NCI-H2081 (cell line): ENCODE measurements at places on chromosomes 16 and 17.

DNA sequence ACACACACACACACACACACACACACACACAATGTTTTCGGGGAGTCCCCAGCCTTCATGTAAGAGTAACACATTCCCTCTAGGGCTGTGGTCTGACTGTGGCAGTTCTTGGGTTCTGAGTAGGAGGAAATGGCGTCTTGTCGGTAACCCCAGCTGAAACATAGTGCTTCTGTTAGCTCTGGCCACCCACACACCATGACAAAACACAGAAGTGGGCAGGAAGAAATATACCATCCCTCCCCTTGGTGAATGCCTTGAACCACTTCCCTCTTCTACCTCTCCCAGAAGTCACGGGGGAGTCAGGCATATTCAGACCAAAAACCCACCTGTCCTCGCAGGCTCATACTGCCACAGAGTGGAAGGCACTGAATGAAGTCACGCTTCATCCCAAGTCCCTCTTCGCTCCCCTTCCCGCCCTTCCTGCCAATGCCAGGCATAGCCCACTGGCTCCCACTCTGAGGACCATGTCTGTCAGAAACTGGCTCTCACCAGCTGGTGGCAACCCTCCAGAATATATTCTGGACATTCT is 11.5 kb downstream of the SLC35B1 start:
- no peak for DNase-seq

DNA sequence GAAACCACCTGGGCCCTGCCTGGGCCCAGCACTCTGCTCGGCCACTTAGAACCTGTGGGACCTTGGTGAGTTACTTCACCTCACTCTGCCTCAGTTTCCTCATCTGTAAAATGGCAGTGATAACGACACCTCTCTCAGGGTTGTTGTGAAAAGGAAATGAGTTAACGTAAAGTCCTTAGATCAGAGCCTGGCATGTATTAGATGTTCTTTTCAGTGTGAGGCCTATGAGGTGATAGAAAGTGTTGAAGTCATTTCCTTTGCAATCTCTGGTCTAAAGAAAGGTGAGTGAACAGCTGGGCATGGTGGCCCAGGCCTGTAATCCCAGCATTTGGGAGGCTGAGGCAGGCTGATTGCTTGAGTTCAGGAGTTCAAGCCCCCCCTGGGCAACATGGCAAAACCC is 51.7 kb upstream of the LGALS9 start:
- no peak for DNase-seq

GRCh38 chr16:30526823-30527634 is 663 bp upstream of the ZNF768 start:
- peak; percentile 96 for DNase-seq

- no peak for DNase-seq
Observed at GRCh38 chr17:17254036-17254435, 17.1 kb upstream of the FLCN start.

GRCh38 chr17:50763716-50764475 is 3.4 kb downstream of the ANKRD40CL start:
- no peak for DNase-seq

- DNase-seq = no peak
Observed at GRCh38 chr16:27106305-27106704, 39.6 kb downstream of the C16orf82 start.

DNA sequence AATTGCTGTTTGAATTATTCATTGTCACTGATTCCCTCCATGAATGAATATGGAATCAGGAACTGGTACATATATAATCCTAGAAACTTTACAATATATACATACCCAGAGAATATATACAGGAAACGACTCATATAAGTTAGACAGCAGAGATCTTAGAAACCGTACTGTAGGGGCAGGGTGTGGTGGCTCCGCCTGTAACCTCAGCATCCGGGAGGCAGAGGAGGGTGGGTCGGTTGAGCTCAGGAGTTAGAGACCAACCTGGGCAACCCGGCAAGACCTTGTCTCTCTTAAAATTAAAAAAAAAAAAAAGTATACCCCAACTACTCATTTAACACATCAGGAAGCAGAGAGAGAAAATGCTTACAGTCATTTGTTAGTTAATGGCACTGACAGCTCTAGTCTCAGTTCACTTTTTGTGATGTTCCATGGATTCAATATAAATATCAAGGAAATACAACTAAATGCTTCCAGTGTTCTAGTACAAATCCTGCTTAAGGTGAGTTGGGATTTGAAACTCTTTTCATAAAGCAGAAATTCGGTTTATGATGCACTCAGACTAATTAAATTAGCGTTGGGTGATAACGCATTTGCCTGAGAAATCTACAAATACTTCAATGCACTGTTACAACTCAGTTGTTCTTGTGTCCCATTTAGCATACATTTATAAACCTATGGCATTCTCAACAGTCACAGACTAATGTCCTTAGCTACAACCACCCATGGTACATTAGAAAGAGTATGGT is 5.6 kb downstream of the GLG1 start:
- no peak for DNase-seq

- DNase-seq = peak; percentile 15
Observed at GRCh38 chr16:89658221-89658879, 714 bp downstream of the SPATA33 start.

DNA sequence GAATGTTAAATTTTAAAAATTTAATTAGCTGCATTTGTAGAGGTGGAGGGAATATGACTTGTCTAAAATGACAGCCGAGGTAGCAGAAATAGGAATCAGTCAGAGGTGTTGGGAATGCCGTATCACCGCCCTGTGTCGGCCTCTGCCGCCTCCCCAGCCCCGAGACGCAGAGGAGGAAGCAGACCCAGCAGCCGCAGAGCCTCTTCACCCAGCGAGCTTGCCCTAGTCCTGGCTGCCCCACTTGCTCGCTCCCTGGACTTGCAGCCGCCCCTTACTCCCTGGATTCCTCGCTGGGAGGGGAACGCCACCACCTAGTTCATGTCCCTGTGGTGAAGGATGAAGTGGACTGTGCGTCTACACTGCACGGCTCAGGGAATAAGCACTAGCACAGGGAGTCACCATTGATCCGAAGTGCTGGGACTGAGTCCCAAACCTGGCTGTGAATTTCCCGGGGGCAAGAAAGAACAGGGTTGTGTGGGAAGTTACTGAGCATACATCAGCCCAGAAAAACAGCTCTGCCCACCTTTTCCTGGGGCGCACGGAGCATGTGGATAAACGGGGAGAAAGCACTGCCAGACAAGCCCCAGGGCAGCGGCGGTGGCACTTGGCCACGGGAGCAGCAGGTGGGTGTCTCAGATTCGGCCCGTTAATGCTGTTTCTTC is 76.8 kb downstream of the RPTOR start:
- no peak for DNase-seq

GRCh38 chr16:77807021-77807420 is 18.7 kb downstream of the VAT1L start:
- DNase-seq = no peak

- no peak for DNase-seq
Observed at GRCh38 chr17:67311575-67311974, 54.8 kb downstream of the PSMD12 start.

DNA sequence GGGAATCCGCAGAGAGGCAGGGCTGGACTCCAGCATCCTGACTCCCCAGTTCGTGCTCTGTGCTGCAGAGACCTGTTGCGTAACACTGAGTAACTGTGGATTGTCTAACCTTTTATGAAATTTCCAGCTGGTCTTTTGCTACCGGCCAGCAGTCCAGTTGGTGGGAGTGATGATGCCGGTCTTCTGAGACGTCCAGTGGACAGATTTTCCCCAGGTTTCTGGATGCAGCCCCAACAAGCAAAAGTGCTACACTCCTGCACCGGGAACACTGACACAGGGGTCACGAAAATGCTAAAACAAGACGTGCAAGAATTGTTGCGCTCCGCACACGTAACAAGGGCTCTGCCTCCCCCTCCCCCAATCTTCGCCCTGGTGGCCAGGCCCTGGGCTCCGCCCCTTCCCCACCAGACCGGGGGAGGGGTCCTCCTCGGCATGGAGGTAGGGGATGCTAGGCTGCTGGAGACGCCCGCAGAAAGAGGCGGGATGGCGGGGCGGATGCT is 701 bp upstream of the MRC2 start:
- no peak for DNase-seq

- no peak for DNase-seq
Observed at GRCh38 chr16:23611936-23612335, 15.8 kb upstream of the NDUFAB1 start.

DNA sequence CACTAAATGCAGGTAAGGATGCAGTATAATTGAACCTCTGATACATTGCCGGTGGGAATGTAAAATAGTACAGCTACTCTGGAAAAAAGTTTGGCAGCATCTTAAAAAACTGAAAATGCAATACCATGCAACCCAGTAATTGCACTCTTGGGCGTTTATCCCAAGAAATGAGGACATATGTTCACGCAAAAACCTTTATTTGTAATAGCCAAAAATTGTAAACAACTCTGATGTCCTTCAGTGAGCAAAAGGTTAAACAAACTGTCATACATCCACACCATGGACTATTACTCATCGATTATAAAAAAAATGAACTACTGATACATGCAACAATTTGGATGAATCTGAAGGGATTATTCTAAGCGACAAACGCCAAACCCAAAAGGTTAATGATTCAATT is 16.9 kb downstream of the SYNRG start:
- no peak for DNase-seq

DNA sequence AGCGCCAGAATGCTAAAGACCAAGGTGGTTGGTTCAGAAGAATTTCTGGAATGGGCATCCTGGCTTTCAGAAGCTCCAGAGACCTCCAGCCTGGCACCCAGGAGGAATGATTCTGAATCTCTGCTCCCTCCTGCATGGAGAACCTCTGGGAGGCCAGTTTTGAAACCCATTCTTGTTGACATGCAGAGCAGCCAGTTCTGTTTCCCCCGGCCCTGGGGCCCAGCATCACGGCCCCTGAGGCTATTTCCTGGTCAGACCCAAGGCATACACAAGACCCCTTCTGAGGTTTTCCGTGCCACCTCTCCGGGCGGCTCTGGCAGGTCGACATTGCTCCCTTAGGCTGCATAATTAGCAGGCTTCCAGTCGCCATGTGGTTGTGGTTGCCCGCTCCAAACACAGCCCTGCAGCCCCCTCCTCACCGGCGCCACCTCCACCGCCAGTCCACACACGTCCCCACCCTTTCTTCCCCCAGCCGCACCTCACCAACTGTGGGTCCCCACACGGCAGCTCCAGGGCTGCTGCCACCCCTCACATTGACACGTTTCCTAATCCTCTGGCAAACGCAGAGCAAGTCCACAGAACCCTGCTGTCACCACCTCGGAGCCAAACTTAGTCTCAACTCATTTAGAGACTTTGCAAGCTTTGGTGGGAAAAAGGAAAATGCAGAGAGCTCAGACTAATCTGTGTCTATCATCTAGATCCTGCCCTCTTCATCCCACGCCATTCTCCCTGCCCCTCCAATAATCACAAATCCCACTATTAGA is 367.1 kb downstream of the SOX9 start:
- DNase-seq = peak; percentile 7

GRCh38 chr17:45441526-45442310 is 9.0 kb upstream of the ARHGAP27 start:
- DNase-seq = no peak

DNA sequence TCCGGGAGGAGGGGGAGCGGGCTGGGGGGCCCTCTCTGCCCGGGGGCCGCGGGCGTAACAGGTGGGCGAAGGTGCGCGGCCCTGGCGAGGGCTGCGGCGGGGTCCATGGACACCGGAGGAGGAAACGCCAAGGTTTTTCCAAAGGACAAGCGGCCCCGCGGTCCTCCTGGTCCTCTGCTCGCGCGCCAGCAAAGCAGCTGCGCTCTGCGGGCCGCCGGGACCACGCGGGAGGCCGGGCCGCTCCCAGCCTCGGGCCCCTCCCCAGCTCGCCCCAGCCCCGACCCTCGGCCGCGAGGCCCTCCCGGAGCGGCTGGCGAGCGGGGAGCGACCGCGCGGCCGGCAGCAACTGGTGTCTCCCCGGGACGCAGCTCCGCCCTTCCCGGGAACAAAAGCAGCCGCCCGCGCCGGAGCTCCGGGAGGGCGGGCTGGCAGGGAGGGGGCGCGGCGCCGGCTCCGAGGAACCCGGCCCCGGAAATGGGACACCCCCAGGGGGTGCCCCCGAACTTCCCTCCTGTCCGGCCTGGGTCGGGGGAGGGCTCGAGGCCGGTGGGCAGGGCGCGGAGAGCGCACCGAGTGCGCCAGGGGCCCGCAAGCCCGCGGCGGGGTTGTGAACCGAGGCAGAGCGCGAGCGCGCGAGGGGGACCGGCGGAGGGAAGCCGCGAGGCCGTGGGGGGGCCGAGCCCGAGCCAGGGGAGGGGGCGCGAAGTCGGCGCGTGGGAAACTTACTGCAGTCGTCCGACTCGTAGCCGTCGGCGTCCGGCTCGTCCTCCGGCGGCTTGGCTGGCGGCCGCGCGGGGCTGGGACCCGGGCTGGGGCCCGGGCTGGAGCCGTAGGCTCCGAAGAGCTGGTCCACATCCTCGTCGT is 837 bp downstream of the DOC2B start:
- DNase-seq = no peak

DNA sequence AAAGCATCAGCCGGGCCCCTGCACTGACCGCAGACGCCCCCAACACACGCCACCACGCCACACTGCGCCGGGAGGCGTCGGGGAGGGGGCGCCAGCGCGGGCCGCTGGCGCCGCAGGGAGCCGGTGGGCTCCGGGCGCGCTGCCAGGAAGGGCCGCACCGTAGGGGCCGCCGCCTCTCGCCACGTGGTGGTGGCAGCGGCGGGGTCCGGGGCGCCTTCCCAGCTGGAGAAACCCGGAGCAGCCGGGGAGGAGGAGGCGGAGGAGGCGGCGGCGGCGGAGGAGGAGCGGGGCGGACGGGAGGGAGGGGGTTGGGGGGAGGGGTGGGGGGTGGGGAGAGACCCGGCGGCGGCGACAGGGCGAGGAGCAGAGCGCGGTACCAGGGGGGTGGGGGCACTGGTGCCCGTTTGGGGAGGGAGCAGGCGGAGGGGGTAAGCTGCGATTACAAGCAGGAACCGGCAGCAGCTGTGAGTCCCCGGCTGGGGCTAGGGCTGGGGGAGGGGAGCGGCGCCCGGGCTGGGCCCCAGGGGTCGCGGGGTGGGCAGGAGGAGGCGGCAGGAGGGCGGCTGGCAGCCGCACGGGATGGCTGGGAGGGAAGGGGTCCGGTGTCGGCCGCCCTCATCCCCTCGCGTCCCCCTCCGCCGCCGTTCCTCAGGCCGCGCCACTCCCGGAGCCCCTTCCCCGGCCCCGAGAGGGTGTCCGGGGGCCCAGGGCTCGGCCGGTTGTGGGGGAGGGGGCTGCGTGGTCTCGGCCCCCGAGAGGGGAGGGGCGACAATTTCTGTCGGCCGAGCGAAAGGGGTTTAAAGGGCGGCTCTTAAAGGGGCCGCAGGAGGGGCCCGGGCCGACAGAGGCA is at the start of gene TBKBP1:
Gene TBKBP1, plus strand, starts transcription at position 431 of the 850 bp plus-strand sequence. CDS start 1,952 bp downstream, outside the sequence.
- peak; percentile 53 for DNase-seq

GRCh38 chr17:79073706-79074088 is 927 bp upstream of the ENGASE start:
- no peak for DNase-seq

GRCh38 chr17:71330099-71330375 is 790.8 kb upstream of the SOX9 start:
- DNase-seq = no peak
